Hippocampal formation (tissue), 2 donors: ENCODE measurements at places on chromosomes 3 and 15.

- DNase-seq: no peak
Observed at GRCh38 chr3:152557302-152557999, 277.5 kb upstream of the P2RY1 start.

DNA sequence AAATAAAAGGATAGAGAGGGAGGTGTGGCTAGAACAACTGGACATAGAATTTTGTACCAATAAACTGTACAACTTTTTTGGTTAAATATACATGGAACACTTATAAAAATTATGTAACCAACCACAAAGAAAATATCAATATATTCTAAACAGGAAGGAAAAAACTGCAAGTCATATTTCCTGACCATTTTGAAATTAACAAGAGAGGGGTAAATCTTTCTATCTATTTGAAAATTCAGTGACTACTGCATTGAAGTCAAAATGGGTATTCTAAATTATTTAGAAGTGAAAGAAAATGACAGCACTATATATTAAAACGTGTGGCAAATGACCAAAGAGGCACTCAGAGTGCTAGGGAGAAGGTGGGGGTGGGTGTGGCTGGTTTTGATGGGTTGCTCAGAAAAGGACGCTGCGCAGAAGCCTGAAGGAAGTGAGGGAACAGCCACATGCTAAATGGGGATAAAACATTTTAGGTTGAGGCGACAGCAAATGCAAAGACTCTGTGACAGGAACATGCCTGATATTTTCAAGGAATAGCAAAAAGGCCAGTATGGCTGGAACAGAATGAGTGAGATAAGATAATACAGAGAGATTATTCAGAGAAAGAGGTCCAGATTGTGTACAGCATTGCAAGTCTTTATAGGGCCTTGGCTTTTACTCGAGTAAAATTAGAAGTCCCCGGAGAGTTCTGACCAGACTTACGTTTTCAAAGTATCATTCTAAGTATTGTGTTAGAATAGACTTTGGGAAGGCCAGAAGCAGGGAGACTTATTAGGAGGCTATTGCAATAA is 41.1 kb downstream of the ERICH6 start:
- DNase-seq: no peak

GRCh38 chr3:196670339-196670738 is 30.8 kb downstream of the NRROS start:
- no peak for DNase-seq

DNA sequence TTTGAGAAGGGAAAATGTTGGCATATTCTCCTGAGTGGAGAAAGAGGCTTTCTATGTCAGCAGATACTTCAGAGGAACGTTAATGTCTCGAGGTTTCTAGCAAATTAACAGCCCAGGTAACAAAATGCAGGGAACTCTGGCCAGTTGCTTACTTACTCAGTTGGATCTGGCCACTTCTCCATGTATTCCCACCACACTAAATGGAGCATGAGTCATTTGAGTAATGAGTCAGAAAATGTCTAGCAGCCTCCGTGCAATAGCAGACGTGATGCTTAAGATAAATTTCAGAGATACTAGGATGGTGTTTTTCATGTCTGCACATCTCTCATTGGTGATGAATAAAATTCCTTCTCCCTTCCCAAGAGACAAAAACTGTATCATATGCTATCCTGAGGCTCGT is 671.5 kb downstream of the FHIT start:
- no peak for DNase-seq
